ENCODE measurements at places on chromosomes 4 and X. TPM values are rescaled to one million over a fixed set of nuclear protein-coding genes. Genes with fewer than 3 reads are reported as not detected.

- DNase-seq: no peak
These were observed 1.0 kb downstream of the AGA start for GRCh38 chr4:177441061-177441802.

DNA sequence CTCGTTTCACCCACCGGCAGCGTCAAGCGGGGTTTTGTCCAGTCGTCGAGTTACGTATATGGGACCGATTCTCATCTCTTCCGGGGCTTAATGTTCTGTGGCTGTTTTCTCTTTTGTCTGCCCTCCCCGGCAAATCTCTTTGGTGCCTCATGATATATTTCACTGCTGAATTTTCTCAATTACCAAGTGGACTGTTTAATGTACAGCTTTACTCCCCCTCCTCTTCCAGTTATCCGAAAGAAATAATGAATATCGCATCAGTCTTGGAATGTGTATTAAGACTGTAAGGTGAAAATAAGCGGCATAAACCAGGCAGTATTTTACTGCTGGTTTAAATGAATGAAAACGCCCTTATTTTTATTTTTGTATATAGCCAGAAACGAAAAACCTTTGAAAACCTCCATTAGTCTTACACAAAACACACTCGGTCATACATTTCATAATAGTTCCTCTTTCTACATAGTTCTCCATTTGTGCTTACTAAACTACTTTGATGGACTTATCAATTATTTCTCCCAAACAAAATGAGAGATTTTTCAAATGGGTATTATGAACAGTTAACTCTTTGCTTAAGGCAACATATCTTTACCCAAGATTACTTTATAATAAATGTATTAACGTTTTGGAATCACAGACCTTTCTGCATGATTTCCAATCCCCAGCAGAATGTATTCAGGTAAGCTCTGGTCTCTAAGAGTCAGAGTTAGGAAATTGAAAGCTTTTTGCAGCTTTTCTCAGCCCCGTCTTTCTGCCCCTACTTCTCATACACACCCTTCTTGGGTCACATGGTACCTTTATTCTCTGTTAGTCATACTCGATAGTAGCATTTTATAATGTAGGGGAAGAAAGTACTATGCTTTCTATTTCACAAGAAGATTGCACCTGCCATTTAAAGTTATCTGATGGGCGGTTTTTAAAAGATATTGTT, 979 bp downstream of the RP2 start:
- no peak for DNase-seq

Gene IL2
- total RNA-seq: 2.3 TPM

DNA sequence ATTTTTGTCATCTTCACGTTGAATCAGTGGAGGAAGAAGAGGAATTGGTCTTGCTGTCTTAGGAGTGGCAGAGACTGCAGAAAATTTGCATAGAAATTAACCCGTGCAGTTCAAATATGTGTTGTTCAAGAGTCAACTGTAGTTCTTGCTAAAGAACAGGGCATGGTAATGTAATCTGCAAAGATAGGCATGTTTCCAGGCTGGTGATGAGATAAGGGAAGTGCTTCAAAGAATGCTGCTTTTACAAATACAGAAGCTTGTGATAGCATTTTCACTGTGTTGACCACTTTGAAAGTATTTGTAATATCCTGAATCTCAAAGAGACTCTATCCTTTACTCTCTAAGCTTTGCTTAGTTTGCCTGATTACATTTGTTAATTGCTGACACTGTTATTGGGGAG, 60.1 kb downstream of the PRRG1 start:
- DNase-seq: no peak

GRCh38 chr4:118760493-118760892, 75.3 kb downstream of the METTL14 start:
- DNase-seq: no peak

Gene SSX7
- total RNA-seq: not detected

DNA sequence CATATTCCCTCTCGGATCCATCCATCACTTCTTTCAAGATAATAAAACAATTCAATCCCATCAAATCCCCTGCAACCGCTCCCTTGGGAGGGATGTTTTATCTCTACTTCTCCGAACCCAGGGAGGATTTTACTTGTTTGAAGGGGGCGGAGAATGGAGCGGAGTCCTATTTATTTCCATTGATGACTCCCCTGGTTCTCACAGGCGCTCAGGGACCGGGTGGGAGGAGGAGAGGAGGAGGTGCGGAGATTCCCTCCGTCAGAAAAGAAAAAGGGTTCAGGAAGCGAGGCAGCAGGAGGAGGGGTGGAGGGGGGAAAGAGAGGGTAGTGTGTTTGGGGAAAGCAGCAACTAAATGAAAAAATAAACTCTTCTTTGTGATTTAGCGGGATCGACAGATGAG, 2.1 kb downstream of the NDNF start:
- DNase-seq: peak; percentile 57

Gene PRKX
- 8.2 TPM for total RNA-seq

Gene FBXO8
- 34.5 TPM for total RNA-seq

- no peak for DNase-seq
These were observed 65.8 kb downstream of the TEC start for GRCh38 chr4:48203819-48204218.

DNA sequence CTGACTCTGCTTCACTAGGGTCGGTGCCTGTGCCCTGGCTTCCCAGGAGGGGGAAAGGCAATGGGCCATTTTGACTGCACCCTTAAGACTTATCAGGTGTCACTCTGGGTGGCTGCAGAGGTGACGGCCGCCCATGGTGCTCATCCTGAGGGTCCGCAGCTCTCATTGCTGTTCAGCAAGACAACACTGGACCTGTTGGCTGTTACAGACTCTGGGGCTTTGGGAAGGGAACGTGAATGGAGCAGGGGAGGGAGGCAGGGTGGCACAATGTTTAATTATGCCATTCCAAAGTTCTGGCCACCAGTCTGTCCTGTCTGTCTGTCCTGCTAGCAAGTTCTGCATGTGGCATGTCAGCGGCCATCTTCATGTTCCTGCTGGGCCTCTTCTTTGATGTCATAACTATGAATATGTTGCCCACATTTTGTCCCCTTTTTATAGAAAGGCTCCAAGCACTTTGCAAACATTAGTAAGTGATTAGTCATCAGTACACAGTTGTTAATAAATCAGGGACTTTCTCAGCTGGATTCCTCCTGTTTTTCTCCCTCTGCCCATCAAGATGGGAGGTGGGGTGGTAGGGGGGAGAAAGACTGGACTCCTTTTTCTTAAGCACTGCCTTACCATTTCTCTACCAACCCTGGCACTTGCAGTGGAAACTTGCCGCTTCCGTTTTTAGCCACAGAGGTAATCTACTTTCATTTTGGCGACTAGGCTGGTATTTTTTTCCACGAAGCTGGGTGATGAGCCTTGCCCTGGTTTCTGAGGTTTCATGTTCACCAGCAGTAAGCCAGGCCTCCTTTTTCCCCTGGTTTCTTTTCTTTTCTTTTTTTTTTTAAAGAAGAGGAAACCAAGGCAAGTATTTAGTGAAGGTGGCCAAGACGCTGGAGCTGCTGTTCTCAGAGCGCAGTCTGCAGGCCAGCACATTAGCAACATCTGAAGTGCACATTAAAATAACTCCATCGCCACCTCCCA, 88.6 kb upstream of the TRIM2 start:
- no peak for DNase-seq

Gene ASB9
- 0.99 TPM for total RNA-seq

DNA sequence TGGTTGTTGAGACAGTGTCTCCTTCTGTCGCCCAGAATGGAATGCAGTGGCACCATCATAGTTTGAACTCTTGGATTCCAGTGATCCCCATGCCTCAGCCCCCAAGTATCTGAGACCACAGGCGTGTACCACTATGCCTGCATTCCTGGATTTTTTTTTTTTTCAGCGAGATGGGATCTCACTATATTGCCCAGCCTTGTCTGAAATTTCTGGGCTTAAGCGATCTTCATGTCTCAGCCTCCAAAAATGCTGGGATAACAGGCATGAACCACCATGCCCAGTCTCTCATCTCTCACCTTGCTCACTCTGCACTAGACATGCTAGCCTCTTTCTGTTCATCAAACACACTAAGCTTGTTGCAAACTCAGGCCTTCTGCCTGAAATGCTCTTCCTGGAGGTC, 104.1 kb downstream of the UBE2K start:
- no peak for DNase-seq

Gene PPEF2
- not detected for total RNA-seq

Gene TRIML2
- not detected for total RNA-seq

Gene PCDH7
- 22.0 TPM for total RNA-seq

DNA sequence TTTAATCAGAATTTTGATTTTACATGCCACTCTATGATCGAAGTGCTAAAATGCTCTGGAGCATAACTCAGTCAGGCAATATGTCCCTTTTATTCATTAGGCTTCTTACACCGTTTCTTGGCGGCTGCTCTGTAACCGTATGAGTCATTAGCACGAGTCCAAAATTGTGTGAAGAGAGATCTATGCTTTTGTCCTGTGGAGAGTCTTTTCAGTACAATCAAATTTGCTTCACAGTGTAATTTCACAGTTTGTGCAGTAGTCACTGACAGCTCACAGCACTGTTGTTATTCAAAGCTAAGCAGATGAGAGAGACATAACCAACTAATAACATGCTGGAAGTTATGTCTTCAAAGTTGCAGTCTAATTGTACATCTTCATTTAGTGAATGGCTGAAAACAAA, 167.8 kb downstream of the PCDH10 start:
- no peak for DNase-seq

Gene ADH7
- total RNA-seq: not detected

Gene DIAPH2
- 25.7 TPM for total RNA-seq

Gene NLRP2B
- total RNA-seq: 0.07 TPM

DNA sequence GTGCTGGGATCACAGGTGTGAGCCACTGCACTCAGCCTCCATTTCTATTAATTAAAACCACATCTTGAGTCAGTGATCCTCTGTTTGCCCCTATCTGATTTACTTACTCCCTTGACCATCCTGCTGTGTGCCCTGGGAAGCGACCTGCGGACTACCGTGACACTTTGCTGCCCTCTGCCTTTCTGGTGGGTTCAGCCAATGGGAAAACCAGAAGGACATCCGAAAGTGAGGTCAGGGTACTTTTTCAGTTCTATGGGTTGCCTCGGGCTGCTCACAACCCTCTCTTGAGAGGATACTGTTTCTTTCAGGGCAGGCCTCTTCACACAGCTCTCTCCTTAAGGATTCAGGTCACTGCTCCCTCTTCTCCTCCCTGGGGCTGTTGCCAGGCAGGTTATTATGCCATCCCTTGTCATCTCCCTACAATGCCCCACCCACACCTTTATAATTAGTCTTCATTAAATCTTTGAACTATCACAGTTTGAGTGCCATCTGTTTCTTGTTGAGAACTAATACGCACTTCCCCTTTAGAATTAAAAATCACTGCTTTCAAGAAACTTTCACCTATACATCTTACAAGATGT, 21.4 kb downstream of the PLAC8 start:
- DNase-seq: no peak

DNA sequence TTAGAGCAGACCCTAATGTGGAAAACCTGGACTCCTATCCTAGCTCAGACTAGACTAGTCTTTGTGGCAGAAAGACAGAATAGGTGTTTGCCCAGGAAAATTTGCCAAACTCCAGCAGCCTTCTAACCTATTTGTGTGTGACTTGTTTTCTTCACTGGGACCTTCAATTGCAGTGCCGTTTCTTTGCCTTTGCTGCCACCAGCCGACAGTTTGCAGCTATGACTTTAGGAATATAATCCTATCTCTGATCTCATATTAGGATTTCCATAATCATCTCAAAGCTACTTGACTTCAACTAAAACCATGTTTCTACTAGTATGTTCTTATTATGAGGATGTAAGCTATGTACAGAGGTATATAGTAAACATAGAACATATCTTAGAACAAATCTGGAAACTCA, 60.2 kb upstream of the PGAM4 start:
- DNase-seq: no peak

DNA sequence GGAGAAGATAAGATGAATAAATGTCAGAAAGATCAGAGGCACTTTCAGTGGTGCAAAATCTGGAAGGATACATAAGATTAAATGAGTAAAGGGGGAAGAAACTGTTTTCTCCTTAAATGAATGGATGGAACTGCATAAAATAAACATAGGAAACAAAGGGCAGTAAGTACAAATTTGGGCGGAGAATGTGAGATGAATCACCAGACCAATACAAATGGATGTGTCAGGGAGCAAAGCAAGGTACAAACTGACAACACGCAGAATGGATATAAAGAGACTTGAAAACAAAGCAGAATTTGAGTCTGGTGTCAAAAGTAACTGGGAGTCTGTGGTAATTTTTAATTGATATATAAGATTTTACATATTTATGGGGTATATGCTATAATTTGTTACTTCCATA, 175.3 kb upstream of the PCDH18 start:
- no peak for DNase-seq

Gene SOD3
- 49.1 TPM for total RNA-seq

Gene MAGEA2
- not detected for total RNA-seq

- no peak for DNase-seq
These were observed 146.2 kb upstream of the FAT4 start for GRCh38 chr4:125168531-125168930.
